Uterus (tissue), 4 donors: ENCODE measurements at places on chromosomes 3 and 15.

DNA sequence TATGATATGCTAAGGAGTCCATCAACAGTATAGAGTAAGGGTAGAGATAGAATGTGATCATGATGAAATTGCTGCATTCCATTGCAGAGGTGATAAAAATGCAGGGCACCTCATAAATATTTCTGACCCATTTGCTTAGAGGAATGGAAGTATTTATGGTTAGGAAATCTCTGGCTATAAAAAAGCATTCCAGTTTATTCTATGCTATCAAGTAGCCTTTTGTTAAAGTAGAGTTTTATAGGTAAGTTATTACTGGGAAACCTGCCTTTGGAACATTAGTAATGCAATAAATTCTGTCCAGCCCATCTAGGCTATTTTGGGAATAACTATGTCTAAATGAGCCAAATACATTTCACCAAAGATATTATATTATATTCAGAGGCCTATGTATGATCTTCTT, 19.8 kb upstream of the STRIT1 start:
- H3K27ac ChIP-seq, result no peak overlapping the region
- no peak for DNase-seq
- no peak overlapping the region for H3K4me3 ChIP-seq
- no peaks in the 10 kb centered on the region for H3K4me1 ChIP-seq

- DNase-seq, result no peak
- no peaks in the 10 kb centered on the region for H3K4me1 ChIP-seq
- H3K4me3 ChIP-seq, result no peak overlapping the region
- no peaks in the 10 kb centered on the region for H3K27me3 ChIP-seq
- H3K27ac ChIP-seq, result no peak overlapping the region
Observed at GRCh38 chr3:142356818-142357217, 91.0 kb downstream of the XRN1 start.

- no peak overlapping the region for H3K4me3 ChIP-seq
- no peaks in the 10 kb centered on the region for H3K36me3 ChIP-seq
- no peak overlapping the region for H3K27ac ChIP-seq
- no peak for DNase-seq
- H3K27me3 ChIP-seq, result no peaks in the 10 kb centered on the region
Observed at GRCh38 chr3:30964612-30965011, 70.2 kb upstream of the GADL1 start.

DNA sequence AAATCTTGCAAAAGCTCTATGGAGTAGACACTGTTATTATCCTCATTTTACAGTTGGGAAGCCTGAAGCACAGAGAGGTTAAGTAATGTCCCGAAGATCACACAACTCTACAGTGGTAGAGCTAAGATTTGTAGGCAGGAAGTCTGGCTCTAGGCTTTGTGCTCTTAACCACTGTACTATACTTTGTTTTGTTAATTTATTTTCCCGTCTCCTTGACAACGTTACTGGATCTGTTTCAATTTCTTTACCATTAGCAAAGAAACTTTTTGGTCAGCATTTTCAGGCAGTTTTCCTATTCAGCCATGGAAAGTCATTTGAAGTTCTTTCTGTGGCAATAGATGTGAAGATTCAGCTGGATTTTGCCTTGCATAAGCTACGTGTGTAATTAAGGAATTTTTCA, 51.7 kb downstream of the OTOL1 start:
- H3K4me1 ChIP-seq, result no peaks in the 10 kb centered on the region
- no peaks in the 10 kb centered on the region for H3K27me3 ChIP-seq
- no peak for DNase-seq
- no peak overlapping the region for H3K4me3 ChIP-seq
- H3K36me3 ChIP-seq, result no peaks in the 10 kb centered on the region

DNA sequence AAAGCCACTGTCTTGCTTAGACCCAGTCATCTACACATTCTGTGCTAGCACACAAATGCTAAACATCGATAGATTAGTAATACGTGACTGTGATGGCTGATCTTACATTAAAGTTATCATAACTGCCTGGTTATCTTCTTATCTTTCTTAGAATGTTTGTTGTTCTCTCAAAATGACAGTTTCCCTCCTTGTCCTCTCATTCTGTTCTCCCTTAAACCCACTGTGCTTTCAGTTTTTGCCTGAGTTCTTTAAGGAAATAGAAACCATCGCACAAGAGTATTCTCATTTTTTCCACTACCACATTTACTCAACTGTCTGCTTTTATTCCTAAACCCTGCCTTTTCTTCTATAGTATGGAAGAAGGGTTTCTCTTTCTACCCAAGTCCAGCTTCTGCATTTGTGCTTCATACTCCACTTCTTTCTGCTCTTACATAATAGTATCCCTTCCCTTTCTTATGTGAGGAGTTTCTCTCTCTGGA, 17.1 kb downstream of the STX19 start:
- no peaks in the 10 kb centered on the region for H3K27me3 ChIP-seq
- DNase-seq, result no peak
- H3K4me1 ChIP-seq, result no peaks in the 10 kb centered on the region
- no peak overlapping the region for H3K27ac ChIP-seq
- H3K36me3 ChIP-seq, result no peaks in the 10 kb centered on the region

GRCh38 chr3:16411441-16411840, 102.1 kb downstream of the RFTN1 start:
- DNase-seq, result no peak
- H3K36me3 ChIP-seq, result no peaks in the 10 kb centered on the region
- no peaks in the 10 kb centered on the region for H3K4me1 ChIP-seq
- no peaks in the 10 kb centered on the region for H3K27me3 ChIP-seq
- H3K4me3 ChIP-seq, result no peak overlapping the region

GRCh38 chr3:169241991-169242707, 421.4 kb downstream of the MECOM start:
- no peak for DNase-seq
- no peaks in the 10 kb centered on the region for H3K36me3 ChIP-seq
- H3K4me3 ChIP-seq, result peak overlapping the region; percentile 24
- no peaks in the 10 kb centered on the region for H3K27me3 ChIP-seq
- no peaks in the 10 kb centered on the region for H3K4me1 ChIP-seq

DNA sequence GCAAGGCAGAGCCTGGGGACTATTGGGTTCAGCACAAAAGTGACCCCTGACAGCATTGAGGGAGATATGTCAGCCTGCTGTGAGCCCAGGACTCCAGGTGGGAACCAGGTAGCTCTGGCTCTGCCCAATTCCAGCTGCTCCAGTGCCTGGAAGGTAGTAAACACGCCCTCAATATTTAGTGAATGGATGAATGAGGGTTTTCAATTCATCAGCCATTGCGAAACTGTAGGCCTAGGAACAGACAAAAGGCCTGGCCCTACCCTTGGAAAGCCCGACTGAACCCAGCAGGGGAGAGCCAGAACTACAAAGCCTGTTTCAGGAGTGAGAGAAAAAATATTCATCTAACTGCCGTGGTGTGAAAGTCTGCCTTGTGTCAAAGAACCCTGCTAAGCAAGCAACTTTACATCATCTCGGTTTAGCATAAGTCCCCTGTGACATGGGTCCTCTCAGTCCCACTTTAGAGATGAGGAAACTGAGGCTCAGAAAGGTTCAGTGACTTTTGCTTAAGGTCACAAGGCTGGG, 8.1 kb upstream of the CSK start:
- H3K4me1 ChIP-seq, result no peaks in the 10 kb centered on the region
- no peak for DNase-seq
- H3K36me3 ChIP-seq, result no peaks in the 10 kb centered on the region
- H3K4me3 ChIP-seq, result no peak overlapping the region

GRCh38 chr3:177146646-177147045, 50.6 kb downstream of the TBL1XR1 start:
- H3K27ac ChIP-seq, result no peak overlapping the region
- peaks cover 6% of the 10 kb centered on the region for H3K4me1 ChIP-seq
- no peak for DNase-seq

GRCh38 chr3:161672478-161672877, 175.9 kb downstream of the OTOL1 start:
- no peaks in the 10 kb centered on the region for H3K36me3 ChIP-seq
- no peak overlapping the region for H3K27ac ChIP-seq
- H3K4me3 ChIP-seq, result no peak overlapping the region
- no peaks in the 10 kb centered on the region for H3K27me3 ChIP-seq

DNA sequence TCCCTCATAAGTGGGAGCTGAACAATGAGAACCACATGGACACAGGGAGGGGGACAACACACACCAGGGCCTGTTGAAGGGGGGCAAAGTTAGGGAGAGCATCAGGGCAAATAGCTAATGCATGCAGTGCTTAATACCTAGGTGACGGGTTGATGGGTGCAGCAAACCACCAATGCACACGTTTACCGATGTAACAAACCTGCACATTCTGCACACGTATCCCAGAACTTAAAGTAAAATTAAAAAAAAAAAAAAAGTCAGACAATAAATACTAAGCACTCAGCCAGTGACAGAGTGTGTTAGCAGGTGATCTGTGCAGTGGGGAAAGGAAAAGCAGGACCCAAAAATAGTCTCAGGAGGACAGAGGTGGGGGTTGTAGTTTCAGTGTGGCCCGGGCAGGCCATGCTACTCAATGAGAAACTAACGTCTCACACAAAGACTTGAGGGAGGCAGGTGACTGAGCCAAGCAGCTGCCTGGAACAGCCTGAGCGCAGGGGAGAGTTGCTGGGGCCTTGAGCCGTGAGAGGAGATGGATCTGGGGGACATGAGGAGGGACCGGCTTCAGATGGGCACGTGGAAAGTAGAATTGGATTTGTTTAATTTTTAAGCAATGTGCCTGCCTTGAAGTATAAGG, 18.4 kb downstream of the ANKDD1A start:
- no peak overlapping the region for H3K4me3 ChIP-seq
- H3K36me3 ChIP-seq, result no peaks in the 10 kb centered on the region
- no peaks in the 10 kb centered on the region for H3K27me3 ChIP-seq
- no peak overlapping the region for H3K27ac ChIP-seq
- no peaks in the 10 kb centered on the region for H3K4me1 ChIP-seq

DNA sequence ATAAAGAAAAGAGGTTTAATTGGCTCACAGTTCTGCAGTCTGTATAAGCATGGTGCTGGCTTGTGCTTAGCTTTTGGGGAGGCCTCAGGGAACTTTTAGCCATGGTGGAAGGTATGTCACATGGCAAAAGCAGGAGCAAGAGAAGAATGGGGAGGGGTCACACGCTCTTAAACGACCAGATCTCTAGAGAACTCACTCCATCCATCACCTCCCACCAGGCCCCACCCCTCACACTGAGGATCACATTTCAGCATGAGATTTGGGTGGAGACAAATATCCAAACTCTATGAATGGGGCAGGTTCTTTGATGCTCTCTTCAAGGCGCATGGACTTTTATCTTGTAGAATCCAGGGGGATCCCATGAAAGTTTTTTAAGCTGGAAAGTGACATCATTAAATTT, 75.7 kb downstream of the ITPR1 start:
- peaks cover 4% of the 10 kb centered on the region for H3K4me1 ChIP-seq
- no peak overlapping the region for H3K4me3 ChIP-seq
- no peaks in the 10 kb centered on the region for H3K27me3 ChIP-seq
- DNase-seq, result no peak
- no peaks in the 10 kb centered on the region for H3K36me3 ChIP-seq

- H3K4me3 ChIP-seq, result peak within 1 kb of the TSS; percentile 30
- DNase-seq, result peak; percentile 44
- no peaks in the 10 kb centered on the region for H3K27me3 ChIP-seq
- no peaks in the 10 kb centered on the region for H3K36me3 ChIP-seq
Observed at GRCh38 chr3:196639483-196640296, at the start of gene NRROS. NRROS (plus strand) TSS chr3:196639694; CDS start chr3:196654540, 14,846 bp downstream.

DNA sequence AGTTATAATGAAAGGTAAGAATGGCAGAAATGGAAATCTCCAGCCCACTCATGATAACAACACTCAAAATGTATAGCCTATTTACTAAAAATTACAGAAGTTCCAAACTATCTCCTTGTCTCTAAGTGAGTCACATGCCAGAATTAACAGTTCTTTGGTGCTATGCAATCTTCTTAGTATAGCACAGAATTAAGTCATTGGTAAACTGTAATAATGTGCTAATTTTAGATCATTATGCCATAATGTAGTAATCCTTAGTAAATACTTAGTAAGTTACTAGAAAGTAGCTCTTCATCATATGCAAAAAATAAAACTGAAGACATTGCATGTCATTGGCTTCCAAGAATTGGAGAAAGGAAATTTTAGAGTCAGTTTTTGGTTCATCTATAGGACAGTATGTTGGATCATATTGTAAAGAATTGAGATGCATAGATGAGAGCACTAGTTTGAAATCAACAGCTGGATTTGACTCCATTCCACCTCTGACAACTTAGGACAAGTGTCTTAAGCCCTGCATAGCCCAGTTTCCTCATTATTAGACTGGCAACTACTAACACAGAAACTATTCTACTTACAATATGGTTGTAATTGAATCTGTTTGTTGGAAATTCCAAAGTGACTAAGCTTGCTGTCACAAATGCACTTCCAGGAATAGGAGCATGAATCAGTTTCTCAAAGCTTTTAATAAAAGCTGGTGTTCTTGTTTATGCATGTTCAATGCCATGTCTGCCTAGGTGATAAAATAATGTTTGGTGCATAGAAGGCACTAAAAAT, 40.1 kb upstream of the CD47 start:
- H3K36me3 ChIP-seq, result no peaks in the 10 kb centered on the region
- no peak for DNase-seq
- H3K27me3 ChIP-seq, result no peaks in the 10 kb centered on the region
- no peak overlapping the region for H3K27ac ChIP-seq
- H3K4me1 ChIP-seq, result no peaks in the 10 kb centered on the region
- H3K4me3 ChIP-seq, result no peak overlapping the region

GRCh38 chr3:108322352-108322751, 26.0 kb downstream of the HHLA2 start:
- no peaks in the 10 kb centered on the region for H3K27me3 ChIP-seq
- no peak overlapping the region for H3K27ac ChIP-seq
- H3K36me3 ChIP-seq, result no peaks in the 10 kb centered on the region
- H3K4me3 ChIP-seq, result no peak overlapping the region
- H3K4me1 ChIP-seq, result no peaks in the 10 kb centered on the region
- no peak for DNase-seq

DNA sequence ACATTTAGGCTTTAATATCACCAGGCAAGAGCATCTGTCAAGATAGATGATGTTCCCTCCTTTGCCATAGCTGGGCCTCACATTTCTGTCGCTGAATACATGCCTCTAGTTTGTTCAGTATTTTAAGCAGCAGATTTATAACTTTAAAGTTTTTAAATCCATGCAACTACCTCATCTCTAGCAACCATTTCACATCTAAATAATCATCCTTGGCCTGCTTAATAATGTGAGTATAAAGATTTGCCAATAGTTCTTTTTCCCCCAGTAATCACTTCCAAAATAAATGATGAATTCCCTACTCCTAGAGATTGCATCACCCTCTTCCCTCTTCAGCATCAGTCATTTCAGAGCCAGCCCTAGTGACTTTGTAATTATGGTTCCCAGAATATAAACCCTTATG, 36.2 kb upstream of the FILIP1L start:
- DNase-seq, result no peak
- H3K4me1 ChIP-seq, result no peaks in the 10 kb centered on the region
- no peak overlapping the region for H3K4me3 ChIP-seq
- H3K27ac ChIP-seq, result peak overlapping the region; percentile 69
- H3K27me3 ChIP-seq, result no peaks in the 10 kb centered on the region
- no peaks in the 10 kb centered on the region for H3K36me3 ChIP-seq

- H3K27ac ChIP-seq, result no peak overlapping the region
- peak; percentile 59 for DNase-seq
- no peak overlapping the region for H3K4me3 ChIP-seq
- H3K27me3 ChIP-seq, result no peaks in the 10 kb centered on the region
- H3K4me1 ChIP-seq, result no peaks in the 10 kb centered on the region
Observed at GRCh38 chr15:85044251-85044853, 62.7 kb downstream of the PDE8A start.
